ENCODE measurements at places on chromosomes 11 and 22.

DNA sequence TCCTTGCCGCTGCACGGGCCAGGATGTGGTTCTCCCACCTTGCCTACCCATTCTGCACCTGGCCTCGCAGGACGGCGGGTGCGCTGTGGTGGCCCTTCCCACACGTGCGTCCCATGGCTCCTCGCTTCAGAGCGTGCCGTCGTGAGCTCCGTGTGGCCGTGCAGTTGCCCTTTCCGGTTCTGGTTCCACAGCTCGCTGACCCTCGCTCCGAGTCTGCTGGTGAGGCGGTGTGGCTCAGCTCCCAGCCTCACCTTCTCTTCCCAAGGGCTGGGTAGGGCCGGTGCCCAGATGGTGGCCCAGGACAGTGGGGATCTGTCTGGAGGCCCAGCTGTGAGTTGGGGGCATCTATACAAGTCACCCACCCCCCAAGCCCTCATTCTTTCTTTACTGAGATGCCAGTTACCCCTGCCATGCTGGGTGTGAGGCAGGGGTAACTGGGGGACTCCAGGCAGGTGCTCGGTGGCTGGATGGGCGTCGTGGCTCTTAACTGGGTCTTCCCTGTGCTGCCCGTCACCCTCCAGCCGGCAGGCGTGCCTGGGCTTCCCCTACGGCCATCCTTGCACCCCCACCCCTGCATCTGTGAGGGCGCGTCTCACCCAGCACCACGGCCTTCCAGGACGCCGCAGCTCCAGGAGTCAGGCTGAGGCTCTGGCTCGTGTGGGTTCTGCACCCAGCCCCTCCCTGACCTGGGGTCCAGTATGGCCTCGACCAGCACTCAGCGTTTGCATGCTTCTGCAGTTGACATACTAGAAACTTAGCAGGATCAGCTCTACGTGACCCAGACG, 395.2 kb downstream of the TBC1D22A start:
- DNase-seq = no peak

DNA sequence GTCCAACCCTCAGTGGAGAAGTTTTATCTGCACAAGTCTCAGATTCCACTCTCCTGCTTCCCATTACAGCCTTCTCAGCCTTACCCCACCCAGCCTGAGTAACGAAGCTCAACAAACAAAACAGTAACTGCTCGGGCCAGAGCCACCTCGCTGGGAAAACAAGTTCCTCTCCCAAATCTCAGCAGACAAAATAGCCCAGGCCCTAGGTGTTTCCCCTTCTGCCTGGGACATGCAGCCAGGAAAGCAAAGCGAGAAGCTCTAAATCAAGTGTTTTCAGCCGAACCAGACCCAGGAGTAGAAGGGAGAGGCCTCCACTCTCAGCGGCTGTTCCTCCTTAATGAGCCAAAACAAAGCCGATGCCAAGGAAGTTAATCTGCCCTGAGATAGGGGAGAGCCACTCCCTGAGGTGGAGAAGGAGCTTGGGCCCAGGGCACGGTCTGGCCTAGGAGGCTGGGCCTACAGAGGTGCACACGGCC, 44.0 kb downstream of the LIF start:
- DNase-seq = no peak

DNA sequence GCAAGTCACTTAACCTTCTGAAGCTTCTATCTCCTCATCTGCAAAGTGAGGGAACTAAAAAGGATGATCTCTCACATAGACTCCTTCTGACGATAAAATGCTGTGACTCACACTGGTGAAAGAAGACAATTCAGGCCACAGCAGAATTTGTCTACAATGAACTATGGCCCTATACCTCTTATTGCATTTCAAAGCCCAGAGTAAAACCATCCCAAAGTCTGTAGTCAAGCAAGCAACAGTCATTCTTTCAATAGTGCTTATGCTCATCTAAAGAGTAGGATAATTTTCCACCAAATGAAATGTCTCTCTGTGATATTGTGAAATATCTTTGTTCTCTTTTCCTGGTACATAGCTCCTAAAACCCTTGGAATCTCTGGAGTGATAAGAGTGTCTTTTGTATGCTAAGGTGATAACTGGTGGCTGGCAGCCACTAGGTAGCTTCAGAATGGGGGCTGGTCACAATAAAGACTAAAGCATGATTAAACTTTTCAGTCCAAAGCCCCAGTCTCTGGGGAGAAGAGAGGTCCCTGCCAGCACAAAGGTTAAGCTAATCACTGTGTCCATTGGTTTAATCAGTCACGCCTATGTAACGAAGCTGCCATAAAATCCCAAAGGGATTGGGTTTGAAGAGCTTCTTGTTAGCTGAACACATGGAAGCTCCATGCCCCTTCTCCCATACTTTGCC, 30.8 kb downstream of the SYTL2 start:
- DNase-seq = no peak

- no peak for DNase-seq
Measured at GRCh38 chr11:75420224-75421034, 12.6 kb downstream of the KLHL35 start.

DNA sequence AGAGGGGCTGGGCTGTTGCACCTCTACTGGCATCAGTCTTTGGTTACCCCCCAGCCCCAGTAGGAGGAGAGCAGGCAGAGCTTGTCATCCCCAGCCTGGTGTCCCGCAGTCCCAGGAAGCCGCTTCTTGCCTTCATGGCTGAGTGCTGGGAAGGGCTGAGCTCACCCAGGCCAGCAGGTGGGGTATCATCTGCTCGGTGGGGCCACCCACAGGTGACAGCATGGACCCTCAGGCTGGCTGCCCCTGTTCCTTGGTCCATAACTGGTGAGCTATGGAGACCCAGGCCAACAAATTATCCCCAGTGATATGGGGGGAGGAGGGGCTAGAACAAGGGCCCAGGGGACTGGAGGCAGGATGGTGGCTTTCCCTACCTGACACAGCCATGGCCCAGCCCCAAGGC, 6.5 kb upstream of the RHOD start:
- DNase-seq = no peak

DNA sequence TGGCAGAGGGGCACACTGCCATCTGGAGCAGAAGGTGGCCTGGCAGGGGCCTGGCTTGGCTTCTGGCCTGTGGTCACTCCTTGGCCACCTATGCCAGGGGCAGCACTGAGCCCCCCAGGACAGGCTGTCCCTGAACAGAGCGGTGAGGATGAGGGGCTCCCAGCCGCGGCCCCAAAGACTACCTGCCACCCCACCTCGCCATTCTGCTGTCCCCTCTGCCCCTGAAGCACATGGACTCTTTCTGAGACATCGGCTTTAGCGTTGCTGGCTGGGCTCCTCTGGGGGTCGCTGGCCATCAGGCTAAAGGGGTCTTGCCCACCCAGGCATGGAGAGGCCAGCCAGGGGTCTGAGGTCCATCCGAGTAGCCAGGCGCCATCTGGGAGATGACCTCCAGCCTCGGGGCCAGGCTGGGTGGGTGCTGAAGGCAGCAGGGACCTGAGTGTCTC, 87.8 kb downstream of the WNT7B start:
- no peak for DNase-seq

- DNase-seq = no peak
Measured at GRCh38 chr11:121552154-121552553, 99.4 kb upstream of the SORL1-AS1 start.

DNA sequence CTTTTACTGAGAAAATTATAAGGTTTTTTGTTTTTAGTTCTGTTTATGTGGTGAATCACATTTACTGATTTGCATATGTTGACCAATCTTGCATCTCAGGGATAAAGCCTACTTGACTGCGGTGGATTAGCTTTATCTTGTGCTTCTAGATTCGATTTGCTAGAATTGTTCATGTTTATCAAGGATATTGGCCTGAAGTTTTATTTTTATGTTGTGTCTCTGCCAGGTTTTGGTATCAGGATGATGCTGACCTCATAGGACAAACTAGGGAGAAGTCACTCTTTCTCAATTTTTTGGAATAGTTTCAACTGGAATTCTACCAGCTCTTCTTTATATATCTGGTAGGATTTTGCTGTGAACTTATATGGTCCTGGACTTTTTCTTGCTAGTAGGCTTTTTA, 504.8 kb downstream of the ETS1 start:
- DNase-seq = no peak

- no peak for DNase-seq
Measured at GRCh38 chr11:108588287-108588686, 5.3 kb downstream of the EXPH5 start.

GRCh38 chr22:27518531-27519340, 282.8 kb downstream of the MN1 start:
- no peak for DNase-seq

DNA sequence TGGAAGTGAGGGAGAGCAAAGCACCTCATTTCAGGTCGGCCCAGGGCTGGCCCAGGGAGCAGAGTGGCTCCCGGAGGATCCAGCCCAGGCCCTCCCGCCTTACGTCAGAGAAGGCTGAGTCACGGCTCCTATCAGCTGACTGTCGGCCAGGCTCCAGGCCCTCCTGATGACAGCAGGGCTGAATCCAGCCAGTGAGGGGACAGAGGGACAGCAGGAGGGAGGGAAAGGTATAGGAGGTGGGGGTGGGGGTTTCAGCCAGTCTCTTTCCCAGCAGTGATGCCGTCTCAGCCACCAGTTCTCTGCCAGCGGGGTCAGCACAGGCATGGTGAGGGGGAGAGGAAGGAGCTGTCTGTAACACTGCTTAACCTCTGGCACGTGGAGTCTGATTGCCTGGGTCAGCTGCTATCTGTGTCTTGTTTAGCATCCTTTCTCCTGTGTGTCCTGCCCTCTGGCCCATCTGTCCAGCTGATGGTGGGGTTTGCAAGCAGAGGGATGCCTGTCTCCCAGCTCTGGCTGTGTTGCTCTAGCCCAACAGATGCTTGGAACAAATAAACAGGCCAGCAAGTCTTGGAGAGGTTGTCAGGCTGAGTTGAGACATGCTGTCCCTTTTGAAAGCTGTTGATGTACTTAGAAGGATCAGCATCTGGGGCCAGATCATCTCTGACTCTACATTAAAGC, 74.0 kb downstream of the ADAMTS15 start:
- no peak for DNase-seq

- no peak for DNase-seq
Measured at GRCh38 chr11:87035976-87036583, 1.7 kb upstream of the TMEM135 start.

Measured in NB4 (cell line).